ENCODE measurements at places on chromosomes 1 and 21. TPM values are rescaled to one million over a fixed set of nuclear protein-coding genes. Genes with fewer than 3 reads are reported as not detected.

Gene OR2L3
- polyA plus RNA-seq = not detected

GRCh38 chr21:46122758-46123683 is 25.1 kb downstream of the COL6A2 start:
- no peak overlapping the region for H3K4me3 ChIP-seq
- no peaks in the 10 kb centered on the region for H3K36me3 ChIP-seq
- H3K27me3 ChIP-seq = no peaks in the 10 kb centered on the region
- no peaks in the 10 kb centered on the region for H3K4me1 ChIP-seq
- H3K27ac ChIP-seq = no peak overlapping the region
- peak; percentile 24 for DNase-seq

- H3K36me3 ChIP-seq = no peaks in the 10 kb centered on the region
- peak; percentile 74 for DNase-seq
- H3K4me1 ChIP-seq = peaks cover 3% of the 10 kb centered on the region
- no peaks in the 10 kb centered on the region for H3K27me3 ChIP-seq
Measured at GRCh38 chr1:917466-918091, 6.1 kb upstream of the SAMD11 start.

GRCh38 chr1:44008259-44008658 is 16.9 kb downstream of the CCDC24 start:
- no peaks in the 10 kb centered on the region for H3K36me3 ChIP-seq
- H3K4me3 ChIP-seq = no peak overlapping the region
- H3K27me3 ChIP-seq = no peaks in the 10 kb centered on the region

DNA sequence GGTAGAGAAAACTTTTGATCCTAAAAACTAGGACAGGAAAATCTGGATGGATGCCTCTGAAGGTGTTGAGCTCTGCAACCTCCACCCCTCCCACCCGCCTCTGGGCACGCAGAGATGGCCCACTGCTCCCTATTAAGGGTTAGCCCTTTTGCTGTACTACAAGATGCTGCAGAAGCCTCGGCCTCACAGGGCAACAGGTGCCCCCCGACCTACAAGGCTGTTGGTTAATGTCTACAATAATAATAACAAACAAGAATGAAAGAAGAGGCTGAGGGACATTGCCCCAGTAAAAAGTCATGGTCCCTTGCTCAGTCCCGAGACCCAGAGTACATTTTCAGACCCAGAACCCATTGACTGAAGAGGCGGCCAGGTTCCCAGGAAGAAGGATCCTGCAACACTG is 7.5 kb upstream of the DESI2 start:
- H3K4me3 ChIP-seq = no peak overlapping the region
- no peaks in the 10 kb centered on the region for H3K27me3 ChIP-seq
- DNase-seq = no peak
- no peak overlapping the region for H3K27ac ChIP-seq
- no peaks in the 10 kb centered on the region for H3K36me3 ChIP-seq
- H3K4me1 ChIP-seq = no peaks in the 10 kb centered on the region

Measured in kidney (tissue), 22 donors.